Psoas muscle (tissue), 8 donors: ENCODE measurements at places on chromosomes 5 and 9. TPM values are rescaled to one million over a fixed set of nuclear protein-coding genes. Genes with fewer than 3 reads are reported as not detected.
A peak's percentile ranks its signal among the peaks of the same experiment; 100 is the strongest.

- no peak for DNase-seq
Measured at GRCh38 chr5:73318308-73318719, 130.3 kb downstream of the FOXD1 start.

The WNT8A gene
- polyA plus RNA-seq: not detected

GRCh38 chr5:72242796-72243475 is 77.1 kb downstream of the MRPS27 start:
- DNase-seq: no peak

The PDE6A gene
- 0.09 TPM for polyA plus RNA-seq

DNA sequence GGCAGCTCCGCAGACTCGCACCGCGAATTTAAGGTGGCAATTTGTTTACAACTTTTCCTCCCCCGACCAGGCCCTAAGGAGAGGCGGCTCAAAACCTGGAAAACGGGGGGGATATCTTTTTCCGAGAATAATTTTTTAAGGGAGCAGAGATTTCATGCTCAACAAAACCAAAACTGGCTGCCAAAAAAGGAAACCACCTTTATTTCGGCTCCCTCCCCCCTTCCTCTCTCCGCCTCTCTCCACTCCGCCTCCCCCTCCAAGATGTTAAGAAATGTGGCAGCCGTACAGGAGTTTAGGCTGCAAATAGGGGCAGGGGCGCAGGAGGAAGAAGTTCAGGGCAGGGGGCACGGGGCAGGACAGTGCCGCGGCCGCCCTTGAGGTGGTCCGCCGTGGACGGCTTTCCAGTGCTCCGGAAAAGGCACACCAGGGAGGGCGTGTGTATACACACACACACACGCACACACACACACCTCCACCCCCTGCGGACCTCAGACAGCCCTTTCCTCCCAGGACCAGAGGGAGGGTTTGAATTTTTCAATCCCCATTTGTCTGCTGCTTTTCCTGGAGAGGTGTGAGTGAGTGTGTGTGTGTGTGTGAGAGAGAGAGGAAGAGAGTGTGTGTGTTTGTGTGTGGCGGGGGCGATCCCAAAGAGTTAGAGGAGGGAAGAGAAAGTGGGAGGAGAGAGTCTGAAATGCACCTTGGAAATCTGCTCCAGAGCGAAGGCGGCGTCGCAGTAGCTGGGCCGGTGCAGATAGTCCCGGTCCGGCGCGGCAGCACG is 9.1 kb downstream of the PTCH1 start:
- DNase-seq: peak; percentile 68

- DNase-seq: no peak
Measured at GRCh38 chr5:10133830-10134229, 115.9 kb downstream of the ATPSCKMT start.

The EPB41L4B gene
- polyA plus RNA-seq: 2.6 TPM

GRCh38 chr9:97735070-97735600 is 38.0 kb upstream of the XPA start:
- DNase-seq: no peak

GRCh38 chr9:83701769-83702168 is 6.0 kb downstream of the UBQLN1 start:
- DNase-seq: no peak

- DNase-seq: no peak
Measured at GRCh38 chr5:166369346-166369745, 1922.1 kb upstream of the WWC1 start.

- no peak for DNase-seq
Measured at GRCh38 chr5:102529031-102529430, 30.2 kb upstream of the SLCO6A1 start.

GRCh38 chr5:146111409-146111808 is 6.0 kb upstream of the PLAC8L1 start:
- no peak for DNase-seq

- no peak for DNase-seq
Measured at GRCh38 chr9:138112090-138112748, 234.6 kb downstream of the CACNA1B start.

The ZNF782 gene
- polyA plus RNA-seq: 2.1 TPM

GRCh38 chr5:170430866-170431437 is 41.8 kb upstream of the KCNMB1 start:
- no peak for DNase-seq

DNA sequence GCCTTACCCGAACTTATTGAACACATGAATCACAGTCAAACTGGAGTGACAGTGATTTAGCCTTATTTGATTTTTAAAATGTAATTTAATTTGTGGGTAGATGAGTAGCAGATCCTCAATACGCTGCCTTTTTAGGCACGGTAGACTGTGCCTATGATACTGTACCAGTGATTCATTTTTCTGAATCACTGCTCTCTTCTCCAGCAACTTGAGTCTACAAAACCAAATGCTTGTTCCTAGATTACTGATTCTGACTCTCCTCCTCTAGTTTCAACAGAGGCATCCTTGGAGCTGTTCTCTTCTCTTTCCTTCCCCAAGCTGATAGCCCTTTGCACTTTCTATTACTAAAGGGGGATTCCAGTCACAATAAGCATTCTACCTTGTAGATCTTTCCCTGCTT is 94.3 kb upstream of the IL7R start:
- DNase-seq: no peak

- DNase-seq: no peak
Measured at GRCh38 chr5:100043475-100043874, 491.7 kb upstream of the FAM174A start.

The IRGM gene
- not detected for polyA plus RNA-seq

- no peak for DNase-seq
Measured at GRCh38 chr5:91495699-91496098, 112.6 kb upstream of the ARRDC3 start.

DNA sequence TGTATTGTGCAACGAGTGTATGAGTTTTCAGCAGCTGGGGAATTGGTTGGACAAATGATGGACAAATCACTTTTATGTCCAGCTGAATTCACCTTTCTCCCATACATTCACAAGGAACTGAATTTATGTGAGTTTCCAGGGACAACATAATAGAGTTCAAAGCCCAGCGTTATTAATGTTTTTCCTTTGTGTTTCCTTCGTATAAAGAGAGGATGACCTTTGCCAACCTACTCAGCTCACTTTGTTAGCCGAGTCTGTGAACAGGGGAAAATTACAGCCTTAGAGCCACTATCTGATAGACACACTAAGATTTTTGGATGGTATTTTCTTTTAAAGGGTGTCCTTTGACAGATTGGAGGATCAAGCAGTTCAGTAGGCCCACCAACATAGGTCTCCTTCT is 352.5 kb downstream of the KIF4B start:
- DNase-seq: no peak

DNA sequence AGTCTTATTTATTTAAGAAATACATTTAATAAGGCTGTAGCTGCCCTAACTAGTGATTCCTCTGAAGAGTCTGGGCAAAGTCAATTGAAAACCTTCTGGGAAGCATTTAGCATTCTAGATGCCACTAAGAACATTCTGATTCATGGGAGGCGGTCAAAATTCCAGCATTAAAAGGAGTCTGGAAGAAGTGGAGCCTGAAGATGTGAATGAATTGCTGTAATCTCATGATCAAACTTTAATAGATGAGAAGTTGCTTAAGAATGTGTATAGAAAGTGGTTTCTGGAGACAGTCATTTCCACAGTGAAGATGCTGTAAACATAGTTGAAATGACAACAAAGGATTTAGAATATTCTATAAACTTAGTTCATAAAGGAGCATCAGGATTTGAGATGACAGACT is 61.4 kb downstream of the WDR41 start:
- no peak for DNase-seq

The KIF4B gene
- 0.01 TPM for polyA plus RNA-seq

DNA sequence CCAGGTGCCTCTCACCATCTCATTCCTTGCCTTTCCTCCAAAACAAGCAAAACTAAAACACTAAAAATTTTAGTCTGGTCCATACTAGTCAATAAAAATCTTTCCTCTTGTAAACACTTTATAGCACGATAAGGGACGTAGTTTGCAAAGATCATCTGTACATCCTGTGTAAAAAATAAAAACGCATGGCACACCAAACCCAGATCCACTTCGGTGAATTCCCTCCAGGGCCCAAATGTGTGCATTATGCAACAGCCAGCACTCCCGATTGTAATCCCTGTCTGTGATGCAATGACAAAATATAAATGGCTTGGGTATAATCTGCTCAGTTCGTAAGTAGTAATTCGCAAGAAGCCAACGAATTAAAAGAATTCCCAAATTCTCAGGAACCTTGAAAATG is 1.4 kb downstream of the FAM169A start:
- DNase-seq: no peak

The IFNA2 gene
- not detected for polyA plus RNA-seq
